LHCN-M2 (cell line): ENCODE measurements at places on chromosomes 5 and 9. TPM values are rescaled to one million over a fixed set of nuclear protein-coding genes. Genes with fewer than 3 reads are reported as not detected.

CYLC2 gene
- not detected in 2 replicates for total RNA-seq

RASEF gene
- total RNA-seq, result not detected in 2 replicates

MEIKIN gene
- not detected in 2 replicates for total RNA-seq

INPP5E gene
- total RNA-seq, result 13.5 and 14.2 TPM in 2 replicates

ALDOB gene
- not detected in 2 replicates for total RNA-seq

EQTN gene
- not detected in 2 replicates for total RNA-seq

TSSK1B gene
- 0.06 and 0.52 TPM in 2 replicates for total RNA-seq

ADRA1B gene
- total RNA-seq, result 0.71 and 1.1 TPM in 2 replicates

IL9 gene
- not detected in 2 replicates for total RNA-seq

IRGM gene
- total RNA-seq, result 0.57 TPM in 1 of 2 replicates, not detected in the other

NMUR2 gene
- total RNA-seq, result not detected in 2 replicates

SPATA31A5 gene
- total RNA-seq, result not detected in 2 replicates

ADGRD2 gene
- not detected in 2 replicates for total RNA-seq

DRD1 gene
- total RNA-seq, result not detected in 2 replicates

C5orf58 gene
- not detected in 2 replicates for total RNA-seq

PCDHB3 gene
- 2.0 and 2.4 TPM in 2 replicates for total RNA-seq

ZFP62 gene
- 17.3 and 18.0 TPM in 2 replicates for total RNA-seq

PCDHGB3 gene
- 1.4 and 1.6 TPM in 2 replicates for total RNA-seq

ZNF169 gene
- total RNA-seq, result 2.4 and 3.7 TPM in 2 replicates

GARIN3 gene
- not detected in 2 replicates for total RNA-seq

FBXL7 gene
- 6.2 and 7.6 TPM in 2 replicates for total RNA-seq

SPINK4 gene
- not detected in 2 replicates for total RNA-seq

CTSV gene
- 8.1 and 12.2 TPM in 2 replicates for total RNA-seq

PCDHA1 gene
- total RNA-seq, result 0.06 TPM in 2 replicates

ROR2 gene
- not detected in 2 replicates for total RNA-seq

SMIM15 gene
- total RNA-seq, result 67.7 and 70.0 TPM in 2 replicates

MLANA gene
- total RNA-seq, result 0.11 TPM in 1 of 2 replicates, not detected in the other

CCDC192 gene
- not detected in 2 replicates for total RNA-seq

GIN1 gene
- total RNA-seq, result 5.6 and 9.8 TPM in 2 replicates

OTULINL gene
- 0.34 and 0.58 TPM in 2 replicates for total RNA-seq

KIF12 gene
- total RNA-seq, result not detected in 2 replicates

SOHLH1 gene
- total RNA-seq, result not detected in 2 replicates

NR6A1 gene
- total RNA-seq, result 1.1 and 1.3 TPM in 2 replicates

ANKRD20A1 gene
- not detected in 2 replicates for total RNA-seq

FKBP15 gene
- total RNA-seq, result 24.9 and 28.5 TPM in 2 replicates

CYSRT1 gene
- 4.1 and 4.4 TPM in 2 replicates for total RNA-seq
